ENCODE measurements at places on chromosomes 3 and 15.

- DNase-seq: no peak
Observed at GRCh38 chr15:75891895-75892294, 11.8 kb upstream of the FBXO22 start.

DNA sequence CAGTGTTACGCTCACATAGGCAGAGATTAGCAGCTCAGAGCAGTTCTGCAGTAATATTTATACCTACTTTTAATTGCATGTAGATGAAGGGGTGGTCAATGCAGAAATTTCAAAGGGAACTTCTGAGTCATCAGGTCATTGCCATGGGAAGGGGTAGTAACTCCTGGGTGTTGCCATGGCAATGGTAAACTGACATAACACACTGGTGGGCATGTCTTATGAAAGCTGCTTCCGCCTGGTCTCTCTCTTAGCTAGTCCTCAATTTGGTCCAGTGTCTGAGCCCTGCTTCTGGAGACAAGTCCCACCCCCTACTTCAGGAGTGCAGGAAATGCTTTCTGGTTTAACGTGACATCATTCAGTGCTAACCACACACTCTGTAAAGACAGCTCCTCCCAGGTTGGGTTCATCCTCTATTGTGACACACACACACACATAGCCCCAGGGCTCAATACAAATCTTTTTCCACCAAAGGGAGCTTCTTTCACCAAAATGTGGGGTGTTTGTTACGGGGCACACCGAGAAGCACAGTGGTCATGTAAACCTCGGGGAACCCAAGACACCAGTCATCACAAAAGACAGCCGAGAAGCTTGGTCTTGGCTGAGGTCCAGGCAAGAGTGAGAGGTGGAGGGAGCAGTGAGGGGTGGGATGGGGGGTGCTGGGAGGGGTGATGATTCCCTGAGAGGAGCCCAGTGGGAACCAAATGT, 74.5 kb downstream of the TLE3 start:
- no peak for DNase-seq

DNA sequence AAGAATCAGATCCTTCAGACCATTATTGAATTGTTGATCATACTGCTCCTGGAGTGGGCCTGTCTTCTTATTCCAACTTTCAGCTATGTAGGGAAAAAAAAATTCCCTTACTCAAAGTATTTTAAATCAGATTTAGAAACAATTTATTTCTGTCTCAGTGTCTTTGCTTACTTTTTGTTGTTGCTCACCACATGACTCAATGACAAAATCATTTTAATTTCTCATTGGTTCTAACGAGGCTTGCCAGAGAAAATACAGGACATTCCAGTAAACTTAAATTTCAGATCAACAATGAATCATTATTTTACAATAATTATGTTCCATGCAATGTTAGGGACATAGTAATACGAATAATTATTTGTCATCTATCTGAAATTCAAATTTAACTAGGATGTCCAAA, 748.5 kb upstream of the CBLB start:
- no peak for DNase-seq

- no peak for DNase-seq
Observed at GRCh38 chr3:172288651-172289050, 159.6 kb downstream of the GHSR start.

- no peak for DNase-seq
Observed at GRCh38 chr15:35320158-35320780, 225.7 kb downstream of the DPH6 start.

DNA sequence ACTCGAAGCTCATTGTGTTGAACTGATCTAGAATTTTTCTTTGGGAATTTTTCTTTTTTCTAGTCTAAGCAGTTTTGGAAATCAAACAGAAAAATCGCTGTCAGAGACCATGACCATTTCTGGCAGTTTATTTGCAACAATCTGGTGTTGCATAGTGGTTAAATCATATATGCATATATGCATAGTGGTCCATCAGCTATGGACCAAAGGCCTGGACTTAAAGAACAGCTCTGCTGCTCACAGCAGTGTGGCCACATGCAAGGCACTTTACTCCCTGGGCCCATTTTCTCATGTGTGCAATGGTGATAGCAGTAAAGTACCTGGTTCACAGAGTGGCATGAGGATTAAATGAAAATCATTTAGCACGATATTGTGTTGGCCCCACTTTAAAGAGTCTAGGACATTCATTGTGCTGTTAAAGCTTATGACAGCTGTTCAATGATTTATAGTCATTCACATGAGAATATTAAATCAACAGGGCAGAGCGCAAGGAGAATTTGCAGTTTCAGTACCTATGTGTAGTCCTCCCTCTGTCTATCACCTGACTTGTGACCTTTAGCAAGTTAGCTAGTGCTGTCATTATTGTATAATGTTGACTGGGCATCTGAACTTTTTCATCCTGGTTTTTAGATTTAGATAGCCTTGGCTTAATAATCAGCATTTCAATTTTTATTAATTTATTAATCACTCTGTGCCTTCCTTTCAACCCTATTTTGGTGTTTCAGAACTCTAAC, 46.4 kb downstream of the BLM start:
- DNase-seq: no peak

GRCh38 chr3:82839871-82840270, 1078.4 kb upstream of the GBE1 start:
- DNase-seq: no peak

GRCh38 chr3:81041331-81041730, 720.1 kb downstream of the GBE1 start:
- DNase-seq: no peak

DNA sequence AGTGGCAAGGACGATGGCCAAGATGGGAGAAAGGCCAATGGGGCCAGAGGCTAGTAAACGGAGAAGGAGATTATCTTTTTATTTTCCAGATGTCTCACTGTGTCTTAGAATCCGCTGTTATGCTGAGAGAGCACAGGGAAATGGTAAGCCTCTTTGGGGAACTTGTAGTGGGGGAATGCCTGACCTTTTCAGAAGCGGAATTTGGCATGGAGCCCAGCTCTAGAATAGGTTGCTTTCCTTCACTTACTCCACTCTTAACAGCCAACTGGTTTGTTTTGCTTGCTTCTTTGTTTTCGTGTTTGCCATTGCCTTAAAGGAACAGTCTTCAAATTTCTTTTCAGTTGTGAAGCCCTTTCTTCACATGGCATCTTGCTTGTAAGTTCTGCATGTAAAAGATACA, 316.2 kb upstream of the THRB start:
- no peak for DNase-seq

DNA sequence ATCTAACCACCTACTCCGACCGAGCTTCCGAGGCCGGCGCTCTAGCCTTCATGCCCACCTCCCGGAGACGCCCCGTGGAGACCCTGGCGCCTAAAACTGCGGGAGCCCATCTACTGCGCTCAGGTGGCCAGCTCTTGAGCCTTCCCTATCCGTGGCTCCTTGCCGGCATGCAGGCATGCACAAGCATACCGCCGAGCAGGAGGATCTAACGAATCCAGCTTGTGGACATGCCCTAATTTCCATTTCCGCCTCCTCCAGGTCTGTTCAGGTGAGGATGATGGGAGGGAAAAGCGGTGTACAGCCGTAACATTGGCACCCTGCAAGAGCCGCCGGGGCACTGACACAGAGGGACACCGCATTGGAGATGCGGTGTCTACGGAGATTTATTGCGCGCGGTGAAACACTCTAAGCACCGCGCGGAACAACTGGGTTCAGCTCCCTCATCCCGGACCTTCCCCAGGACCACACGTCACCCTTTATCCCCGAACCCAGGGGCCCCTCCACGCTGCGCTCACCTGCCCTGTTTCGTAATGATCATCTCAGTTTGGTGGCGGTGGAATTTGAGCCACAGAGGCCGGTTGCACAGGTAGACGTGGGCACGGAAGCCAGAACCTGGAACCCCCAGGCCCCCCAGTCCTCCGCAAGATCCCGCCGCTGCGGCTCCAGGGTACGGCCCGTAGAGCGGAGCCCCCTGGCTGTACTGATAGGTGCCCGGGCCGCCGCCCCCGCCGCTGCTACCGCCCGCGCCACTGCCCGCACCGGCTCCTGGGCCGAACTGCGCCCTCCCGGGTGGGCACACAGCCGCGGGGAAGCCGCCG, 1.0 kb downstream of the EOMES start:
- DNase-seq: no peak

- DNase-seq: no peak
Observed at GRCh38 chr3:172461530-172462138, 13.4 kb upstream of the GHSR start.

DNA sequence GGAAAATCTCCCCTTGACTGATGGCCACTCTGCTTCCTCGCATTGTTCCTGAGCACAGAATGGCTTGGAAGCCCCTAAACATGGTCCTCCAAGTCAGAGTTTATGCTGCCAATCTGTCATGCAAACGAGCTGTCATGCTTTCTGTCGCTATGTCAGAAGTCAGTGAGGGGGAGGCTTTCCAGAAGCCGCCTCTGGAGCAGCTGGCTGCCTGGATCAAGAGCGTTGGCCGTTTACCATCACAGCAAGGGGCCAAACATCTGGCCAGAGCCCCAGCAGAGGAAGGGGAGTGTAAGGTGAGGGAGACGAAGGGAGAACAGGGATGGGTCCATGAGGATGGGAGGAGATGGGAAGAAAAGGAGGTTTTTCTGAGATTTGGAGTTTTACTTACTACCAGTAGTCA, 372.6 kb upstream of the NR2F2 start:
- DNase-seq: no peak

GRCh38 chr3:154730186-154730585, 300.2 kb upstream of the GPR149 start:
- no peak for DNase-seq

DNA sequence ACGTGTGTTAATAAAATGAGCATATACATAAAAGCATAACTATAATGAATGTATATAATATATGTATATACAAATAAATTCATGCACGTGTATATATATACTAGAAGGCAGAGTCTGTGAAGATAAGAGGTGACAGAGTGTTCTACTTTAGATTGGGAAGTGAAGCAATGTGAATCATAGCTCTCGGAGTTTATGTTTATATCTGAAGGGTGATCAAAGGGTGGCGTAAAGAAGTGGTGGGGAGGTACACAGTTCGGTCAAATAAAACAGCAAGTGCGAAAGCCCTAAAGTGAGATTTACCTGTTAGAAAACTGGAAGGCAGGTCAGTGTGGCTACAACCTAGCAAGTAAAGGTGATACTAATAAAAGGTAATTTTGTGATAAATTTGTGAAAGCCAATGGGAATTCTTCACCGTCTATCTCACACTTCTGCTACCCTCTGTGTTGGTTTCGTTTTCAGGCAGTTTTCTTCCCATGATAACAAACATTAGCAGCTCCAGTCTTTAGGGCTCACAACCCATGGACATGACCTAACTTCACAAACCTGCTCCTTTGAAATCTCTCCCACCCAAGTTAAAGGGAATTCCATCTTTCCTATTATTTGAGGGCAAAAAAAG, 46.7 kb upstream of the BCHE start:
- no peak for DNase-seq

DNA sequence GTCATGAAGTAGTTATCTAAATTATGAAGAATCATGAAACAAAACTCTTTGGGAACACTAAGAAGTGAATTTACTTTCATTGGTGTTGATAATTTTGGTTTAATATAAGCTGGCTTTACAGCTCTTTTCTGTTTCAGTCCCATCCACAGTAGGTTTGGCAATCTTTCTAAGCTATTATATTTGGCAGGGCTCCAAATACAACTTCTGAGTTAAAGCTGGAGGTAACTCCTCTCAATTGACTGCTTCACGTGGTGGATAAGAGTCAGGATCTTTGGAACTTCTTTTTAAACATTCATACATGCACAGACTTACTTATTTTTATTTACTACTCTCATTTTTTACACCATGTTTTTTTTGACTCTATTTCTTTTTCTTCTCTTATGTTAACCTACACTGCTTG, 106.5 kb upstream of the EPHA3 start:
- no peak for DNase-seq

- no peak for DNase-seq
Observed at GRCh38 chr3:99666201-99666600, 27.8 kb downstream of the COL8A1 start.

DNA sequence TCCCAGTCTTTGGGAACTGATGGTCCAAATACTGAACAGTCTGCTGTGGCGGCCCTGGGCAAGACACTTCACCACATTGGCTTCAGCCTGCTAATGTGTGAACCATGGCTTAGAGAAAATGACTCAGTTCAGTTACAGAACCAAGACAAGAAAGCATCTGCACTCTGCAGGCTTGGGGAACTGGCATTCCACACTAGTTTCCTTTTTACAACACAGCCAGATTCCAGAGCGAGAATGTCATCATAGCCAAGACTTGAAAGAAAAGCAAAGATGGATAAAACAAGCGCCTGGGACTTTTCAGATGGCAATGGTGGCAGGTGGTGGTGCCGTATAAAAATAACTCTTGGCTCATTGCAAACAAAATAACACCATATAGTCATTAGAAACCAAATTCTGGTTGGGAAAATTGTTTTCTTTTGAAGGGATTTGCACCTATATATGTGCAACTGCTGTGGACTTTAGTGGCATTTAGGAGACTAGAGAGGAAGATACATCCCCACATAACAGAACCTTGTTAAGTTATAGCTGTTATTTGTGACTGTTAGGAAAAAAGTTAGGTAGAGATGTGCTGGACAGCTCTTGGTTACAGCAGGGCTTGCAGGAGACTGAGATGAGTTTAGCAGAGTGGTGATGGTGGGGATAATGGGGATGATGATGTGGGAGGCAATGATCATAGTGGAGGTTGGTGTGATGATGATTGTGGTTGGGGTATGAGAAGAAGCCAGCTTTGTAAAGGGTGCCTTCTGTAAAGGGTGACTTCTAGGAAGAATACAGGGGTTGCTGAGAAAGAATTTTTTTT, 273.6 kb downstream of the THRB start:
- DNase-seq: no peak

GRCh38 chr3:133277813-133278212, 122.0 kb upstream of the BFSP2 start:
- no peak for DNase-seq

DNA sequence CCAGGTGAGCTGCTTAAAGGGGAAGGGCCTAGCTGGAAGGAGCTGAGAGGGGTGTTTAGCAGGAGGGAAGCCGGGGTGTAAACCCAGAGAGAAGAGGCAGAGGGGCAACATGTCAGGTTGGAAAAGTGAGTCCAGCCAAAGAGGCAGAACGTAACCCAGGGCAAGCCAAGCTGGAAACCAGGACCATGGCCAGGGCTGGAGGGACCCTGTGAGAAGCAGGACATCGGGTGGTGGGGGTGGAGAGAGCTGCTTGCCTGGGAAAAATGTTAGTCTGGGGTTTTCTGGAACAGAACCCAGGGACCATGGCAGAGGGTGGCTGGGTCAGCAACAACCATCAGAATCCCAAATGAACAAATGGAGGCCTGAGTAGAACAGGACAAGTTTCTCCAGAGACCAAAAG, 32.6 kb downstream of the SEMA5B start:
- no peak for DNase-seq

GRCh38 chr15:92981333-92981732, 81.2 kb downstream of the CHD2 start:
- no peak for DNase-seq

- no peak for DNase-seq
Observed at GRCh38 chr3:66997560-66998112, 471 bp upstream of the KBTBD8 start.

DNA sequence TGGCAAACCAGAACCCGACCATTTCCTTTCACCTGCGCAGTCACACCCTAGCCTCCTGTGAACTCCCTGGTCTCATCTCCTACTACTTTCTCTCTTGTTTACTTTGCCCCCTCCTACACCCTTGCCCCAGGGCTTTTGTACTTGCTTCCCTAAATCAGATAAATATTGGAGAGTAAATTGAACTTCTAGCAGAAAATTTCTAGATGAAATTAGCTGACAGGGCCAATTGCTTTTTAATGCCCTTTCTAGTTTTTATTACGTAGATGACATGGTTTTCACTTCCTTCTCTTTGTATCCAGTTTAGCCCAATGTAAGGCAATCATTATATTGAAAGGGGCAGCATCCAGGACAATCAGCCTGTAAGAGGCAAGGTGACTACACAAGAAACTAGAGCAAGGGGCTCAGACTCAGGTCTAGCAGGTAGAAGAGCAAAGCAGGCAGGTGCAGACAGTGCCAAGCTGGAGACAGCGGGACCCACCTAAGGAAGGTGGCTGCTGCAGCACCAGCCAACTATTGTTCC, 56.2 kb upstream of the TOPAZ1 start:
- no peak for DNase-seq

All from iPS DF 6.9 (cell line).